Bone marrow (tissue), 2 donors: ENCODE measurements at places on chromosomes 12 and 14.

DNA sequence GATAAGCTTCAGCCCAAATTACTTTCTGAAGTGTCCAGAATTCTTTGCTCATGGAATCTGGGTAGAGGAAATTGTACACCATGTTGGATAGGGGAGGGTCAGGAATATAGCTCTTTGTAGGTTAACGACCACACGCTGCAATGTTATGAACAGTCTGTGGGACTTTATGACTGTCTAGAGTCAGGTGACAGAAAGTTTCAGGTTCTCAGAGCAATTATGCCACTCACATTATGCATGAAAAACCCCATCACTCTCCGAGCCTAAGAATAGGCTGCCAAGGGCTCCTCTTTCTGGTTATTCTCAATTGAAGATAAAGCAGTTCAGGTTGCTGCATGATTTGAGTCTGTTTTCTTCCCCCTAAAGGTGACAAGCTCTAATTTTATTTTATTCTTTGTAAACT lies 430.9 kb downstream of the ATP23 start:
- no peak for DNase-seq

DNA sequence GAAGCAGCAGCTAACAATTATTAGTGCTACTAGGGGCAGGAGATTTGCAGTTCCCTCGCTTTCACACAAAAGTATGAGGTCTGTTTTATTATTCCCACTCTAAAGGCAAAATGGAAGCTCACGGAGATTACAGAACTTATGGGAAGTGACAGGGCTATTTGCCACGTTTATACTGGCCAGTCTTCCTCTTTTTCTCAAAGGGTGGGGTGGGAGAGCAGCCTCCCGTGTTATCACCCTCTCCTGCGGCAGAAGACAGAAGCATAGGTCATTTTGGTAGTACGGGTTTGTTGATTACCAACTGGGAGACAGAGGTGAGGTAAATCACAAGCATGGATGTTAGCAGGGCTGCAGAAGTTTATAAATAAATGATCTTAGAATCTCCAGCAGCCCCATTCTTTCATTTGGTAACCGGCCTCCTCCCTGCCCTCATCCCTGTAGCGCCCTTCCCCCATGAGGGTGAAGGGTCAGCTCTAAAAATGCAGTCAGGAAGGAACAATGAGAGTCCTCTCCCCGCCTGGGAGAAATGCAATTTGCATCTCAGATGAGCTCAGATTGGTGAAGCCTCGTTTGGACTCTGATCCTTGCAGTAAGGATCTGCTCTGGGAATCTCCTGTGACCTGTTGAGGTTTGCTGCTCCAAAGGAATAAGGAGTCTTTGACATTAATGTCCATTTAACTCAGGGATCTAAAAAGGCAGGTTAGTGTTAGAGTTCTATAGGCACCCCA lies 44.7 kb upstream of the SINHCAF start:
- no peak for DNase-seq

- DNase-seq, result no peak
Observed at GRCh38 chr14:93857500-93858283, 69.4 kb upstream of the PRIMA1 start.

- DNase-seq, result no peak
Observed at GRCh38 chr14:100540926-100541620, 46.1 kb downstream of the BEGAIN start.
